ENCODE measurements at places on chromosomes 7 and 10.

GRCh38 chr7:81492240-81492639, 277.6 kb downstream of the HGF start:
- DNase-seq, result no peak
- H3K27me3 ChIP-seq, result no peaks in the 10 kb centered on the region
- no peak overlapping the region for H3K27ac ChIP-seq
- H3K4me3 ChIP-seq, result no peak overlapping the region
- no peaks in the 10 kb centered on the region for H3K4me1 ChIP-seq

GRCh38 chr10:117569610-117570390, 27.3 kb downstream of the EMX2 start:
- no peaks in the 10 kb centered on the region for H3K36me3 ChIP-seq
- no peak overlapping the region for H3K4me3 ChIP-seq
- no peaks in the 10 kb centered on the region for H3K27me3 ChIP-seq
- DNase-seq, result no peak
- no peak overlapping the region for H3K27ac ChIP-seq

DNA sequence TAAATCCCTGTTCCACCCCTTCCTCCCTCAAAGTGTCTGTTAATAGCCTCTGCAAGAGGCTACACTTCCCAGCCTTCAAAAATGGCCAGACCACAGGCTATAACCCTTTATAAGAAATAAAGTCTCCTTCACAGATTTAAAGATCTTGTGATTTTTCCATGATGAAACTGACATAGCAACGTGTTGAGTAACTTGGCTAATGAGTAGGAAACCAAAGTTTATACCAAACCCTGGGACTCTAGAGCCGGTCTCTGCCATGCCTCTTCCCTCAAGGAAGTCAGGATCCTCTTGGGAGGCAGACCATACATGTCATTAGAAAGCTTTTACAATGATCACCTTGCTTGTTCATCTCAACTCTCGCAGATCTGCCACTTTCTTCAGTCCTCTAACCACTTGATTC, 44.4 kb downstream of the GRM8 start:
- no peaks in the 10 kb centered on the region for H3K4me1 ChIP-seq
- no peak overlapping the region for H3K27ac ChIP-seq
- peaks cover 3% of the 10 kb centered on the region for H3K27me3 ChIP-seq
- DNase-seq, result no peak
- H3K36me3 ChIP-seq, result no peaks in the 10 kb centered on the region

- H3K27ac ChIP-seq, result peak overlapping the region; percentile 85
- H3K4me3 ChIP-seq, result no peak overlapping the region
- no peaks in the 10 kb centered on the region for H3K36me3 ChIP-seq
- no peaks in the 10 kb centered on the region for H3K27me3 ChIP-seq
- DNase-seq, result no peak
Observed at GRCh38 chr10:127148933-127149220, 47.5 kb downstream of the INSYN2A start.
